NCI-H1105 treated with DMSO at 0.1 percent for 48 hours (cell line): ENCODE measurements at places on chromosomes 3 and 15.

DNA sequence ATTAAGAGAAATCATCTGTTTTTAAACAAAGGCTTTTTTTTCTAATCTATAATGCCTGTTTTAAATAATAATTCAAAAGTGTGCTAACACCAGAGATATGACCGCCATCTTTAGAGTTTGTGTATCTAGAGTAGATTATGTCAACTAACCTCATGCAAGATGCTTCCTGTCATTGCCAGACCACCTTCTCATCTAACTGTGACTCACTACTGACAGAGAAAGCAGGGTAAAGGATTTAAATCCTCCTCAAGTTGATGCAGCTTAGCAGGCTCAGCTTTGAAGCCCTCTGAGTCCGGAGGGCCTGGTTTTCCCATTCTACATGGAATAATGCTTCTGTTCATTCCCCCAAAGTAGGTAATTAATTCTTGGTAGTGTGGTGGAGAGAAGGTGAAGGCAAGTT is 108.5 kb downstream of the ECT2 start:
- DNase-seq, result no peak

GRCh38 chr15:69557707-69558409 is 105.2 kb downstream of the RPLP1 start:
- no peak for DNase-seq

- DNase-seq, result no peak
Observed at GRCh38 chr3:182912474-182912873, 67.9 kb downstream of the DCUN1D1 start.

DNA sequence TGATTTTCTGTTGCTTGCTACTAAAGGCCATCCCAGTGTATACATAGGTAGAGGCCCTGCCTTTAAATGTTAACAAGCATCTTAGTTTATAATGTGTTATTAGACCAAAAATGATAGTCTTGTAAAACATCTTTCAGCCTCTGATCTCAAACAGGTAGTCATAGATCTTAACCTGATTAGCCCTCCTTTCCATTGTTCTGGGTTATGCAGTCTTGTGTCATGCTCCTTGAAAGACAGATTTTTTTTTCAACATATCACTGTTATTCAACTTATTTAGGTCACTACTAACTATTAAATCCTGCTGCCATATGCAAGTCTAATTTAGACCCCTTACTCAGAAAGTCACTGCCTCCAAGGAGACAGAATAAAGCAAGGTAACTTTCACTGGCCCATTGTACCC is 19.1 kb upstream of the CLDN16 start:
- DNase-seq, result no peak

GRCh38 chr3:135916310-135916709 is 49.2 kb upstream of the PPP2R3A start:
- no peak for DNase-seq

- DNase-seq, result no peak
Observed at GRCh38 chr3:194105292-194105691, 30.7 kb upstream of the HES1 start.

DNA sequence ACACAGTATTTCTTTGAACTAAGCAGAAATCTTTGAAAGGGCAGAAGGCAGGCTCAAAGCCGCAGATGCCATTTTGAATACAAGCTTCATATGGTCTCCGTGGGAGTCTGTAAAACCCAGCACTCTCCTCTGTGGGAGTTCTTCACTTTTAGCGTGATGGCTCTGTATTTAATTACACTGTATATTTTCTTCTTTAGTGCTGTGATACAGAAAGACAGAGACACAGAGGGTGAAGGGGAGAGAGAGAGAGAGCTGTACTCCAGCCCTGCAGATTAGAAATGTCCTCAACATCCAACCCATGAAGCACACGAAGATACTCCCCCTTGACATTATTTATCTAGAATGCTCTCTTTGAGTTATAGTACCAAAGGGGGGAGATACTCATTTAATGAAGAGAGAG is 752.6 kb upstream of the NR2F2 start:
- no peak for DNase-seq

DNA sequence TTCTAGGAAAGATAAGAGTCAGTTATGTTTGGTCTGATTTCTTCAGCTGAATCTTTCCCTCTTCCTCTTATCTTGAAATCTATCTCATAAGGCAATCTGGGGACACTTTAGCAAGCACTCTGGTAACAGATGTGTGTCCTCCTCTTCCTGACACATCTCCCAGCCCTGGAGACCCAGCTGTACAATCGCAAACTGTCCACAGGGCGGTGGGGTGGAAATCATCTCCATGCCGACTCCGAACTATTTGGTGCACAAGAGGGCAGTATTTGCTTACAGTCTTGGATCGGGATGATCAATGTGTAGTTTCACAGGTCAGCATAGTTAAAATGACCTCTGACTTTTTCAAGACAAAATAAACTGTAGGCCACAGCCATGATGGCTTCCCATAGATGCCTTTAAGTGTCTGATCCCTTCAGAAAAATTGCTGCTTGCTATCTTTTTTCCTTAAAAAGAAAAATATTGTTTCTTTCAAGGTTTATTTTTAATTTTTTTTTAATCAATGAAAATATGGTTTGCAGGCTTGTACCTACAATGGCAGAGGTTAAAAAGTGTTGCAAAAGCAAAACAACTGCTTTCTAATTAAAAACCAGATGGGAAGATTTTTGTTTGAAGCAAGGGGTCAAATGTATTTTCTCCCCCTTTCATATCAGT is 17.7 kb downstream of the EEFSEC start:
- peak; percentile 66 for DNase-seq

GRCh38 chr3:13876451-13877100 is 3.3 kb downstream of the WNT7A start:
- no peak for DNase-seq

- peak; percentile 38 for DNase-seq
Observed at GRCh38 chr15:99507016-99507503, 58.7 kb upstream of the MEF2A start.

DNA sequence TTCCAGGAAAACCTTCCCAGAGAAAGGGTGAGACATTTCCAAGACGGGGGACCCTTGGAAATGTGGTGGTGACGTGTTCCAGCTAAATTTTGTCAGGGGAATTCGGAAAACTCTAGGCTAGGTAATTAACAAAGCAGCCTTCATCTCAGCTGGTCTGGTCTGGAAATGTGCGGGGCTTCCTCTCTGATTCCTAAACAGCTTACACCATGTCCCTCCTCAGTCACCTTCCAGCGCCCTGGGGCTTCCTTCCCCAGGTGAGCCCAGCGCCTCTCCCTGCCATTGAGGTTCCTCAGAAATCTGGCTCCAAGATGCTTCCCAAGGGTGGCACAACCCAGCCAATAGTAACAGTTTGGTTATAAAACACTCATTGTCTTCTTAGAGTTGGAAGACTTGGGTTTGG is 571 bp downstream of the ACAD9 start:
- DNase-seq, result no peak

DNA sequence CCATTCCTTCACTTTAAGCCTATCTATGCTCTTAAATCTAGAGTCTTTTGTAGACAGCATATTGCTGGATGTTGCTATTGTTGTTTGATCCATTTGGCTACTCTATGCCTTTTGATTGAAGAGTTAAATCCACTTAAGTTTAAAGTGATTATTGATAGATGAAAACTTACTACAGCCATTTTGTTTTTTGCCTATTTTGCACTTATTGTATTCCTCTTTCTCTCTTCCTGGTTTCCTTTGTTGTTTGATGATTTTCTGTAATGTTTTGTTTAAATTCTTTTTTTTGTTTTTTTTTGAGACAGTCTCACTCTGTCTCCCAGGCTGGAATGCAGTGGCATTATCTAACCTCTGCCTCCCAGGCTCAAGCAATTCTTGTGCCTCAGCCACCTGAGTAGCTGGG is 19.8 kb downstream of the IQCF6 start:
- DNase-seq, result no peak

DNA sequence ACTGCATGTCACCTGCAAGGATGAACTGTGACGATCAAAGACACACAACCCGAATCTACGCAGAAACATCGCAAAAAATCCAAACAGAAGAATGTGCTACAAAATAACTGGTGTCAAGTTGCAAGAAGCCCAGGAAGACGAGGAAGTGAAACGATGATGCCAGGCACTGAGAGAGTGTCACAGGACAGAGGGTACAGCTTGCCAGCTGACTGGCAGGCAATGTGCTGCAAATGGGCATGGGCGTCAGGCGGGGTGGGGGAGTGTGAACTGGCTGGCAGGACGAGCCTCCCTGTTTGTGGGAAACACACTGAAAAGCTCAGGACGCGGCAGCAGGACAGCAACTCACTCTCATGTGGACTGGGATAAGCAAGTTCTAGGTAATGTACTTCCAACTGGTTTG is 28.9 kb upstream of the OCA2 start:
- no peak for DNase-seq

- DNase-seq, result no peak
Observed at GRCh38 chr3:65851827-65852226, 186.9 kb downstream of the MAGI1 start.

- no peak for DNase-seq
Observed at GRCh38 chr3:170692720-170693119, 106.8 kb upstream of the SLC7A14 start.

DNA sequence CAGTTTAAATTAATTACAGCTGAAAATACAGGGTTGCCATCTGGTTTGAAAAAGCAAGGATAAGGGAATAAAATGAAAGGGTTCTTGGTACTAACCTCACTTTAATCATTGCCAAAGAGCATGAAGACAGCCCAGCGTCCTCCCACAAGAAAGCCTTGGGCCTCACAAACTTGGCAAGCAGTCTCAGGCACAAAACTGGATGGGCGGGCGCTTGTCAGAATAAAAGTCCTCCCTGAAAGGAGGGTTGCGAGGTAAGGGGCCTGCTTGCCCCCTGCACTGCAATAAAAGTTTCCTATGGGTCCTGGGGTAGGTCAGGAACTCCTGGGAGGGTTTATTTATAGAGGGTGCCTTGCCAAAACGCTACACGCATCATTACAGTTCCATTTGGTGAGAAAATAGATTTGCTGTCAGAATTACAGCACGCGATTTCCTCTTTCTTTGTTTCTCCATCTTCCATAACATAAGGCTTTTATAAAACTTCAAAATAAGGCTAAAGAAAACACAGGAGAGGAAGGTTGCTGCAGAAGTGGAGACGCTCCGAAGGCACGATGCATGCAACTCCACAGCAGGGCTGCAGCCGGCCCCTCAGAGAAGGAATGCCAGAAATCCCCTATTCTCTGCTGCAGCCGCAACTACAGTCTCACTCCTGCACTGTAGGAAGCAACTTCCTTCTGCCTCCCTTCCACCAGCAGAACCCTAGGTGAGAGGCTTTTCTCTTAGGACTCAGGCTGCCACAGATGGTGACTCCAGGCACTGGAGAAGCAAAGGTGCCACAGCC is 61.3 kb downstream of the VGLL4 start:
- peak; percentile 24 for DNase-seq

DNA sequence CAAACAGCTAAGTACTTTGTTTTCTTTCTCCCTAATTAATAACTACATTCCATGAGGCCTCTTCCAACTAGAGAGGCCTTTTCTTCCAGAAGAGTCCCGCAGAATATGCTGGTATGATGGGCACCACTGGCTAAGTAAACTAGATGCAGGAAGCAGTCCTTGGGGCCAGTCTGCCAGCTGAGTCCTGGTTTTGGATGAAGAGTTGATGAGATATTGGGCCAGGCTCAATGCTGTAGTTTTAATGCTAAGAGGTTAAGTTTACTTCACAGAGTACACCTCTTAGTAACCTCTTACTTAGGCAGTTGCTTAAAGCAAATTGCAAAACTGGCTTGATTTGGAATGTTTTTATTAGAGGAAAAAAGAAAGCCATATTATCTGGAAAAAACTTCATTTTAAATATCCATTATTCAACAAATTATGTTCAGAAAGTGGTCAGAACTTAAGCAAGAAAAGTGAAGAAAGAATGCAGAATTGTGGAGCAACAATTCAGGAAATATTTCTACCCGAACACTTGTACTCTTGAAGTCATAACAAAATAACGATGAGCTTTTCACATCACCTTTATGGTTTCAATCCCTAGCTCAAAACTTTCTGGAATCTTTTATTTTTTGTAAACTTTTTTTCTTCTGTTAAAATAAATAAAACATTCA is 178.4 kb upstream of the CDIN1 start:
- no peak for DNase-seq

DNA sequence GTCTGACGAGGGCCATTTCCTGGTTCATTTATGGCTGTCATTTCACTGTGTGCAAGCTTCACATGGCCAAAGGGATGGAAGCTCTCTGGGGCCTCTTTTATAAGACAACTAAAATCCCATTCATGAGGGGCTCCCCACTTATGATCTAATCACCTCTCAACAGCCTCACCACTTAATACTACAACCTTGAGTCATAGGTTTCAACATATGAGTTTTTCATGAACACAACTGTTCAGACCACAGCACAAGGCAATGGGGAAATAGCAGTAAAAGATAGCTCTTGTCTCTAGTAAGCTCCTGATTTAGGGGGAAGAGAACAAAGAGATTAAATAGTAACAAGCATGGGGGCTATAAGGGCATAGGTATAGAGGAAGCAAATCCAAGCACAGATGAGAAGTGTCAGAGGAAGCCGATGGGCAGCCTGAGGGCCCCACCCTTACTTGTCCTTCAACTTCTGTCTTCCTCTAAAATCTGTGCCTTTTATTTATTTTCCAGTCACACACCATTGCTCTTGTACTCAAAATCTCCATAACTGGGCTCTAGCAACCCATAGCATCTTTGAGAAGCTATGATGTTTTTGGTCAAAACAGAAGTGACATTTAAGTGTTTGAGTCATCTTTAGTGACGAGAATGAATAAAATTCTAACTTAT is 329.1 kb downstream of the UNC13C start:
- DNase-seq, result no peak

DNA sequence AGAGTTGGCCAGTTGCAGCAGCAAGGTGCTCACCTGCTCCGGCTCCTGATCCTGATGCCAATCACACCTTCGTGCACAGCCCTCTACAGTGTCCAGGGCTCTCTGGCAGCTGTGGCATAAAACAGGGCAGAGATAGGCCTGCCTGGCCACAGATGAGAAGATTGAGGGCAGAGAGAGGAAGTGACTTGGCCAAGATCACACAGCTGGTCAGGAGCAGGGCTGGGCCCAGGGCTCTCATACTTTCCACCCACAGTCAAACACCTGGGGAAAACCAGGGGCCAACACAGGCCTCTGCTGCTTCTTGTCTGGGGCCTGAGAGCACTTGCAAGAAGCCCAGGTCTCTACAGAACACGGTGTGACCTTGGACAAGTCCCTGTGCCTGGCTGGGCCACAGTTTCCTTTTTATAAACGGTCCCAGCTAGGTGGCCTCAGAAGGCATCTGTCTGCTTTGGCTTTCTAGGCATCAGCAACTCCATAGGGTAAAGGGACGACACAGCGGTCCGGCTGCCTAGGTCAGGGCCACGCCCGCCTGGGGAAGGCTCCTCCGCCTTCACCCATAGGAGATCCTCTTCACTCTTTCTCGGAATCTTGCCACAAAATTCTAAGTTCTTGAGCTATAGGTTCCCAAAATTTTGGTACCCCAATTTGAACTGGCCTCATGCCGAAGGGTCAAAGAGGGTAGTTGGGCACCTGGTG is 3.1 kb downstream of the ATP2B2 start:
- DNase-seq, result no peak

DNA sequence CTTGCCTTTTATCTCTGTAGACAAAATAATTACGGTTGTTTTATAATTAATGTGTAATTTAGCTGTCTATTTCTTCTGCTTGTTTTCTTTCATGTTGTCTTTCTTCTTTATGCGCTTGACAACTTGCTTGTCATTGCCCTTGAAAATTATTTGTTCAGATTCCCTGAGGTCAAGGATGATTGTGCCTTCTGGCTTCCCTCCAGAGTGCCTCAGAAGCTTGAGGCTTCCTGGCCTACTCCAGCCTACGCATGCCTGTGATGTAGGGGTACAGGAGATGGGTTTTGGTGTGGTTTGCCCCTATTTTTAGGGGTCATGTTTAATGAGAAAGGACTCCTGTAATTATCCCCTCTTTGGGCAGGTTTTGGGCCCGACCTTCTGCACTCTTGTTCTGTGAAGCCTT is 231.5 kb downstream of the SV2B start:
- DNase-seq, result no peak

GRCh38 chr15:98519767-98520550 is 128.4 kb upstream of the IGF1R start:
- no peak for DNase-seq
